ENCODE measurements at places on chromosomes 12 and 14.

GRCh38 chr12:83451189-83451588, 764.5 kb downstream of the TMTC2 start:
- DNase-seq: no peak

DNA sequence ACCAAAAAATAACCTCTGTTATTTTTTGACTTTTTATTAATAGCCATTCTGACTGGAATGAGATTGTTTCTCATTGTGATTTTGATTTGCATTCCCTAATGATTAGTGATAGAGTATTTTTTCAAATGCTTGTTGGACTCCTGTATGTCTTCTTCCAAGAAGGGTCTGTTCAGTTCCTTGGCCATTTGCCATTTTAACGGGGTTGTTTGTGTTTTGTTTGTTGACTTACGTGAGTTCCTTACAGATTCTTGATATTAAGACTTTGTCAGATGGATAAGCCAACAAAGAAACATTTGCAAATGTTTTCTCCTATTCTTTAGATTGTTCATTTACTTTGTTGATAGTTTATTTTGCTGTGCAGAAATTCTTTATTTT, 651.6 kb upstream of the LRFN5 start:
- DNase-seq: no peak

GRCh38 chr14:100914597-100915021, 11.1 kb upstream of the RTL1 start:
- DNase-seq: no peak

- peak; percentile 54 for DNase-seq
Measured at GRCh38 chr14:56490379-56490778, 89.2 kb upstream of the TMEM260 start.

DNA sequence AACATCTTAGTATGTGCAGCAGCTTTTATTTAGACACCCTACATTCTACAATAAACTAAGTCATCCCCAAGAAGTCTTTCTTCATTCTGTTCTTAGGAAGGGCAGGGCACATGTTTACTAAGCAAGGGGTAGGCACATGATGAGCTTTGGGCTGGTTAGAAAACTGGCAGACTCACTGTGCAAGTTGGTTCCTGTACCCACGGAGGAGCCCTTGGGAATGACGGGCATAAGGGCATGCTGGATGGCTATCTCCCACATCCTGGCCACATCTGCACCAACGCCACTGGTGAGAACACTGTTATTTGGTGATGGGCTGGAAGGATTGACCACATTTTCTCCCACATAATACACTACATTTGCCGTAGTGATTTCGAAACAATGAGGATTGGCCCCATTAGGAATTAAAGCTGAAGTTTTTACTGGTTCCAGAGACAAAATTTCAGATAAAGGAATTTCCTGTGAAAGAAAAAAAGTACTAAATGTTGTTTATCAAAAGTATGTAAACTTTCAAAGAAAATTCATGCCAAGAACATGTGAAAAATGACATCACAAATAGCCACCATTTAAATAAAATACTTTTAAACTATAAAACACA, 297.0 kb downstream of the PRKD1 start:
- DNase-seq: no peak

DNA sequence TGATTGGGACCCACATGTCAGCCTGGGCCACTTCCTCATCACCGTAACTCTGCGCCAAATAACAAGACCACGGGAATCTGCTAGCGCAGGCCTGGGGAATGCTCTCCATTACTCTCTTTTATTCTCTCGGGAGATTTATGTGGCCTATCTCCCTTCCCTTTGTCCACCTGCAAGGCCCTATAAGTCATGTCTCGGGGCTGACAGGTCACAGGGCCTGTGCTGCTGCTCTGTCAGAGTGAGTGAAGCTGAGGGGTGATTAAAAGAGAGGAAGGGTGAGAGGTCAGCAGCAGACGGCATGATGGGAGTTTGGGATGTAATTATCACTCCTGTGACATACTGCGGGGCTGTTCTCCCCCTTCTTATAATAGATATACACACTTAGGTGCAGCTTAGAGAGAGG, 26.2 kb upstream of the GPATCH2L start:
- no peak for DNase-seq

DNA sequence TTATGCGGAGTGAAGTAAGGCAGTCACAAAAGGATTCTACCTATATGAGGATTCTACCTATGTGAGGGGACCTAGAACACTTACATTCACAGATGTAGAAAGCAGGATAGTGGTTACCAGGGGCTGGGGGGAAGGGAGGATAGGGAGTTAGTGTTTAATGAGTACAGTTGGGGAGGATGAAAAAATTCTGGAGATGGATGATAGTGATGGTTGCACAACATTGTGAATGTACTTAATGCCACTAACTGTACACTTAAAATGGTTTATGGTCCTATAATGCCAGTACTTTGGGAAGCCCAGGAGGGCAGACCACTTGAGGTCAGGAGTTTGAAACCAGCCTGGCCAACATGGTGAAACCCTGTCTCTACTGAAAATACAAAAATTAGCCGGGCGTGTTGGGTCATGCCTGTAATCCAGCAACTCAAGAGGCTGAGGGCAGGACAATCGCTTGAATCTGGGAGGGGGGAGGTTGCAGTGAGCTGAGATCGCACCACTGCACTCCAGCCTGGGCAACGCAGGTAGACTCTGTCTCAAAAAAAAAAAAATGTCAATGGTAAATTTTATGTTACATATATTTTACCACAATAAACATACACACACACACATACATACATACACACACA, 25.4 kb downstream of the SVOP start:
- DNase-seq: no peak

- no peak for DNase-seq
Measured at GRCh38 chr14:20608383-20609110, 17.4 kb upstream of the RNASE12 start.

DNA sequence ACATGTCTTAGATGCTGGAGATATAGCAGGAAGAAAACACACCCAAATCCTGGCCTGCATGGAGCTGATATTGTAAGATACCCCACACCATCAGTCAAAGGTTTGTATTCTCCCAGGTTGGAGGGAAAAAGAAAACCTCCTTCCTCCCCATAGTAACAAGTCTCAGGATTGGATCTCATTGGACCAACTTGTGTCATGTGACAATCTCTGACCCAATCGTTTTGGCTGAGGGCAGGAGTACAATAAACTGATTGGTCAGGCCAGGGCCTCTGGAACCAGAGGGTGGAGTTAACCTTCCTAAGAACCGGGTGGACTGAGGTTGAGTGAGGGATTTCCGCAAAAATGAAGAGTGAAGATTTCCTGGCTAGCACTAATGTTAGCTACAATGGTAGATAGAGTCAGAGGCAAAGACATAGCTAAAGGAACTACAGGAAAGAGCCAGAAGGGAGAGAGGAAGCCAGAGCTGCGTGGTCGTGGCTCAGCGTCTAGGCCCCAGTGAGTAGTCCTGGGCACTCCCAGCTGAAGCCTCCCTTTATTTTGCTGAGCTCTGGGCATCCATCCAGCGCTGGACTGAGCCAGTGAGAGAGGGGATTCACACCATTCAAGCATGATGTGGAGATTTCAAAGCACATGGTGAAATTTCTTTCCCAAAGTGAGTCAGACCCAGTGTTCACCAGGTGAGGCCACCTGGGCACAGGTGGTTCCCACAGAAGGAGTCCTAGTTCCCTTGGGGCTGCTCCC, 219.9 kb downstream of the AACS start:
- no peak for DNase-seq

- DNase-seq: no peak
Measured at GRCh38 chr14:79890527-79890926, 320.8 kb downstream of the DIO2 start.

DNA sequence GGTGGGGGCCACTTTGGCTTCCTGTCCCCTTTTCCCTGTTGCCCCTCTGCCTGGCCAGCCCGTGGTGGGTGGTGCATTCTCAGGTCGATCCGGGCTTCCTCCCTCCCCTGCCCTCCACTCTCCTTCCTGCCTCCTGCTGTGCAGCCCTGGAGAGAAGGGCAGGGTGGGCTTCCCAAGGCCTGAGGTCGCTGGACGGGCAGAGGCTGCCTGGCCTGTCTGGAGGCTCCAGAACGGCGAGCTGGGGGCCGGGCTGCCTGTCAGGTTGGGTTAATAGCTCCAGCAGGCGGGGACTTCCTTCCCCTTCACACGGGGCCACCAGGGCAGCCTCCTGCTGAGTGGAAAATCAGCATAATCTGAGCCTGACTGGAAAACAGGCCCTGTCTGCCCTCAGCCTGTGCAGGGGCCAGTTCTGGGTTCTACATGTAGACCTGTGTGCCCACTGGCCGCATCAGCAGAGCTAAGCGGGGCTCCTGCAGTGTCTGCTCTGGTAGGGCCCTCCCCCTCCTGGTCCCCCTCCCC, 11.3 kb downstream of the KIF26A start:
- no peak for DNase-seq

- DNase-seq: no peak
Measured at GRCh38 chr12:104334581-104334980, 31.0 kb downstream of the EID3 start.

GRCh38 chr12:54159589-54159988, 29.2 kb downstream of the SMUG1 start:
- DNase-seq: no peak

- DNase-seq: peak; percentile 27
Measured at GRCh38 chr12:28089338-28089737, 100.9 kb upstream of the CCDC91 start.

DNA sequence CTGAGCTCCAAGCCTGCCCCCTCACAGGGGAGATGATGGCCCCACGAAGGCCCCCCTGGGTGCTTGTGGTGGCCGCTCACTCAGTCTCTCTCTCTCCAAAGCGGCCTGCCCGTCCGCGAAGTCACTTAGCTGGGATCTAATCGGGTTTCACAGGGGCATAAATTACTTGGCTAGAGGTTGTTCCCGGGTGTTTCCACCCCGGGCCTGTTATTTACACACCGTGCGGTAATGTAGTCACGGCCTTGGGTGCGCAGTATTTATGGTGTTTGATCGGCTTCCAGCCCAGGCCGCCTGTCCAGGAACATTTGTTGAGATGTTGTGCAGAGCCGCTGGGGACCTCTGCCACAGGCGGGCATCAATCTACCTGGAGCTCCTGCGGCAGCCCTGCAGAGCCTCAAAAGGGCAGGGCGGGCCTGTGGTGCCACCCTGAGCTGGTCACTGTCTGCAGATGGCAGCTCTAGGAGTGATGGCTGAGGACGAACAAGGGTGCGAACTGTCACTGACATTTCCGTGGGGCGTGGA, 91.2 kb downstream of the KIF26A start:
- no peak for DNase-seq

- no peak for DNase-seq
Measured at GRCh38 chr12:64522807-64523206, 70.9 kb downstream of the TBK1 start.

DNA sequence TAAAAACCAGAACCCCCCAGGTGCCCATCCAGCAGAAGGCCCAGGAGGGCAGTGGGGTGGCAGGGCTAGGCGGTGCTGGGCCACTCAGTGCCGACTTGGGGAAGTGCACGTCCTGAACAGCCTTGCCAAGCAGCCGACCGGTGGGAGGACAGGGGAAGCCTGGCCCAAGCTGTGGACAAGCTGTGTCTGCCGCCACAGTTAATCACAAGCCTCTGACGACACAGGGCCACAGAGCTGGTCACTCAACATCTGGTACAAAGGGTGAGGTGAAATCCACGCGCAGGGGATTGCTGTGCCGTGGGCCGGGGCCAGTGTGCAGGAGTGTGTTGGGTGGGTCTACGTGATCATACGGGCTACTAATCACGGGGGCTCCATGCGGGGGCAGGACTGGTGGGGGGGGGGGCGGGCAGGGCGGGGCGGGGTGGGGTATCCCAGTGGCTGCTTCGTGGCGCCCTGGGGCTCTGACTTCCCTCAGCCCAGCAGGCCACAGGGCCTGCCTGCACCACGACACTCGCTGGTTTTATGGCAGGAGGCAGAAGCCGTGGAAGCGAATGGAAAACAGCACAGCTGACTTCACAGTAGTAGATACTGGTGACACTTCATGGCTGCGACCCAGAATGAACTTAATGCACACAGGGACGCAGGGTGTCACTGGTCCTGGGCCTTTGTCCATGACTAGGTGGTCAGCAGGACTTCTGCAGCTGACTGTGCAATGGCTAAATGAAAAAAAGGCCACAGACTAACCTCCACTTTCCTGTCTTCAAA, 10.2 kb downstream of the AMN start:
- no peak for DNase-seq

GRCh38 chr12:132030367-132031038, 80.8 kb downstream of the EP400 start:
- no peak for DNase-seq

DNA sequence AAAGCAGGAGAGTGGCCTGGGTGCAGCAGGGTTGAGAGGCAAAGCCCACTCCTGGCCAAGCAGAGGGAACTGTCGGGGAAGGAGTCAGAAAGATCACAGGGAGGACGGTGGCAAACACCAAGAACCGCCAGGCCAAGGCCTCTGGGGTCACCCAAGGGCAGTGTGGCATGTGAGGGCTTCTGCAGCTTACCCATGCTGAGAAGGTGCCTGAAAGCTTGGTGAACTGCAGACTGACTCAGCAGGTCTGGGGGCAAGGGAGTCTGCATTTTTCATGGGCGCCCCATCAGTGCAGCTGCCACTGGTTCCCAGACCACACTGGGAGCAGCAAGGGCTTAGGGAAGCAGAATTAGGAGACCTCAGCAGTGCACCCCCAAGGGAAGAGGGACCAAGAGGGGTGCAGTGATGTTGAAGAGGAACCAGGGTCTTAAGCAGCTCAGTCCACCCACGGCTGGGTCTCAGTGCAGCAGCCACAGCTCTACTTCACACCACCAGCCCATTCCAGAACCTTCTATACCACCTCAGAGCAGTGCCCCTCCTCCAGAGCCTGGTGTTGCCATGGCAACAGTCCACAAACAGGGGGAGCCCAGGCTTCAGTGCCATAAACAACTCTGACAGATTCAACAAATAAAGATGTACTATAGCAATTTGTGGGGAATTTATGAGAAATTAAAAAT, 59.4 kb downstream of the ITPK1 start:
- DNase-seq: no peak

DNA sequence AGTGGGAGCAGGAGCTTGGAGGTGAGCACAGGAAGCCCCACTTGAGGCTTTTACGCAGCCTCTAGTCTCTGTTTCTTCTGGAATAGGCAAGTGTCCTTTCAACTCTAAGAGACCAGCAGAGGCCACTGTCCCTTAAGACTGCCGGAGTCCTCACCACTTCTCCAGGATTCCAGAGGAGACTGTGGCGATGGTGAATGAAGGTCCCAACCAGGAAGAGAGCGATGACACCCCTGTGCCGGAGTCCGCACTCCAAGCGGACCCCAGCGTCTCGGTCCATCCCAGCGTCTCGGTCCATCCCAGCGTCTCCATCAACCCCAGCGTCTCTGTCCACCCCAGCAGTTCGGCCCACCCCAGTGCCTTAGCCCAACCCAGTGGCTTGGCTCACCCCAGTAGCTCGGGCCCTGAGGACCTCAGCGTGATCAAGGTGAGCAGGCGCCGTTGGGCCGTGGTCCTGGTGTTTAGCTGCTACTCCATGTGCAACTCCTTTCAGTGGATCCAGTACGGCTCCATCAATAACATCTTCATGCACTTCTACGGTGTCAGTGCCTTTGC, 442 bp downstream of the FLVCR2 start:
- peak; percentile 21 for DNase-seq

DNA sequence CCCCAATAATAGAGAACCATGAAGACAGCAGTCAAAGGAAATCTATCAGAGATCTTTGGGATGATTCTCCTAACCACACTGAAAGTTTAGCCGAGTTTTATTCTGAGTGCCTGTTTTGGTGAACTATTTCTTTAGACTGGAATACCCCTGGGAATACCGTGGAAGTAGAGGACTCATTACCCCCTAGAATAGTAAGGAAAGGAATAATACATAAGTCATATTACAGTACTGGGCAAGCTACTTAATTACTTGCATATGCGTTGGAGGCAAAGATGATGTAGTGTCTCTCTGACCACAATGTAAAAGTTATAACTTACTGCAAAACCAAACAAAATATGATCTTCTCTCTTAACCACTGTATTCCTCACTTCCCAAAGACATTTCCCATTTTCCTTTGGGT, 25.5 kb downstream of the ZC2HC1C start:
- no peak for DNase-seq

GRCh38 chr12:89693639-89694202, 14.9 kb downstream of the ATP2B1 start:
- DNase-seq: no peak
